Bronchial epithelial cell (primary cell): ENCODE measurements at places on chromosomes 1 and 21. TPM values are rescaled to one million over a fixed set of nuclear protein-coding genes. Genes with fewer than 3 reads are reported as not detected.

The LYPLA2 gene
- total RNA-seq = 41.9 and 42.6 TPM in 2 replicates

GRCh38 chr1:21868941-21869454 is 56.9 kb downstream of the LDLRAD2 start:
- no peak for DNase-seq

- DNase-seq = peak; percentile 65
Observed at GRCh38 chr1:85502625-85503083, 37.7 kb upstream of the DDAH1 start.

The RGS2 gene
- total RNA-seq = 29.5 and 79.9 TPM in 2 replicates

The TRIM63 gene
- total RNA-seq = 0.13 TPM in 1 of 2 replicates, not detected in the other

DNA sequence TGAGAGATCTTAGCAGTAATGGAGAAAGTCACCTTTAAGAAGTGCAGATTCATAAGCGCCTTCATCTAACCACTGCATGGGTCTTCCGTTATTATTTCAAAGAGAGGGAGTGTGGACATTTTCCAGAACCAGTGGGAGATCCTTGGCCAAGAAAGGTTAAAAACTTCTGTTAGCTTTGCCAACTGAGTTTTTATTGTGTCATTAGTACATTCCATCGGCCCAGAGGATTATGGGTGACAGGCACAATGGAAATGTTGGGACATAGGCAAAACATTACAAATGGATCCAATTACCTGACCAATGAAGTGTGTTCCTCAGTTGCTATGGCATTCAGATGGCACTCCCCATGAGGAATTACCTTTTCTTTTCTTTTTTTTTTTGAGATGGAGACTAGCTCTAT is 115.5 kb downstream of the PPIAL4G start:
- no peak for DNase-seq

The EXO1 gene
- total RNA-seq = 0.53 and 0.90 TPM in 2 replicates

- no peak for DNase-seq
Observed at GRCh38 chr1:88219521-88219920, 464.6 kb upstream of the PKN2 start.

DNA sequence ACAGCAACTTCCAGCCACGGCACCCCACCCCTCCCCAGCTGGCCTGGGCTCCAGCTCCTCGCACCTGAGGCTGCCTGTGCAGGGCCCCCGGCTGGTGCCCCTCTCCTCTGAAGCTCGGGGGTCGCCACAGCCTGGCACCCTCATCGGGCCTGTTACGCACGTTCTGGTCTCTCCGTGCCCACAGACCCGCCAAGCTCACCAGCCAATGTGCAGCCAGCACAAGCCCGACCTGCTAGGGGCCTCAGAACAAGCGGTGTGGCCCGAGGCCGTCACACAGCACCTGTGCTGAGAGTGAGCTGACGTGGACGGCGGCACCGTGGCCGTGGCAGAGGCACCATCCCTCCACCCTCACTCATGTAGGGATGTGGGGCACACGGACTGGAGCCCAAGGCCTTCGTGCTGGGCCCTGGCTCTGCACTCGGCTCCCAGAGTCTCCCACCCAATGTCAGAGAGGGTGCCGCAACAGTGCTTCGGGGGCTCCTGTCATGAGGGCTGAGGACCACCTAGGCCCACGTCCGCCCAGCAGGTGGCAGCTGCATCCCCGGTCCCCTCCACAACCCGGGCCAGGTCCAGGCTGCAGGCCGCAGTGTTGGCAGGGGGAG is 4.4 kb upstream of the SAMD11 start:
- DNase-seq = no peak

The BSND gene
- total RNA-seq = under 0.01 TPM in 1 of 2 replicates, not detected in the other

- no peak for DNase-seq
Observed at GRCh38 chr21:45543371-45543709, 1.1 kb upstream of the SLC19A1 start.

DNA sequence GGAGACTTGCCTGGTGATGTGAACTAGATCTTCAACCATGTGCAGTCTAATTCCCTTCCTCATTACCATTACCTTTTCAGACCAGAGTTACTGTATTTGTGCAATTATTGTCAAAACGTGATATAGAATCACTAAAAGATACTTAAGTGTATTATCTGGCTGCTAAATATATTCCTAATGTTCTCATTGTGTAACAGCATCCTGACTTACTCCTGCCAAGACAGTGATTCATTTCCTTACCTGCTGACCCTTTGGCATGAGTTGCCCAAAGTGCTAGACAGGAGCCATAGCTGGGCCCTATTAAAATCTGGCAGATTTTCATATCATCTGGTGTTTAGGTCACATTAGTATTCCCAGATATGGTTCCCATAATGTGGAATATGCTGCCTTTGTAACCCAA is 598.3 kb upstream of the CAMK1G start:
- peak; percentile 87 for DNase-seq

DNA sequence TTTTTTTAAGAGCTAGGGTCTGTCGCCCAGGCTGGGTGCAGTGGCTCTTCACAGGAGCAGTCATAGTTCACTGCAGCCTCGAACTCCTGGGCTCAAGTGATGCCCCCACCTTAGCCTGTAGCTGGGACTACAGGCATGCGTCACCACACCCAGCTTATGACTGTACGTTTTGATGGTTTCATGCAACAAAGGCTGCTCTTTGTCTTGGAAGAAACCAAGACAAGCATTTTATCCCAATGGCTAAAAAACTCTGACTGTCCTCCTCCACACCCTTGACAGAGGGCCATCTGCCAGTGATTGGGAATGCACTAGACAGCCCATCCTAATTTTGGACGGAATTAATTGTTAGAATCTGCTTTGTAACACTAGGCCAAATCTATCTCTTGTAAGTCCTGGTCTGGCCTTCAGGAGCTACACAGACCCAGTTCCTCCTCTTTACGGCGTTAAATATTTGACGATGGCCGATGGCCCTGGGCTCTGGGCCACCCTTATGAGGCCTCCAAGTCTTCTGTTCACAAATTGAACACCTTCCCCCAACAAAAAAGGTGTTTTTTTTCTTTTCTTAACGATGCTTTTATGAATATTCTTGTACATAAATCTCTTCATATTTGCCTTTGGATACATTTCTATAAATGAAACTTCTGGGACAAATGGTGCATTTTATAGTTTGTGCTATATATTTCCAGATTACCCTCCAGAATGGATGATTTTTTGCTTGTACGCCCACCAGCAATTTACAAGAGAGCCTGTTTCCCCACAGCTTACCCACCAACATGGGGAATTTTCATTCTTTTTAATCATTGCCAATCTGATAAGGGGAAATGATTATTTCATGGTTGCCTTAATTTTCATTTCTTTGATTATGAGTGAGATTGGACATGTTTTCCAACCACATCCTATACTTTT is 104.8 kb upstream of the SLC25A33 start:
- peak; percentile 46 for DNase-seq

The SIK1 gene
- 33.2 and 46.9 TPM in 2 replicates for total RNA-seq

- peak; percentile 54 for DNase-seq
Observed at GRCh38 chr1:181669246-181669645, 185.9 kb downstream of the CACNA1E start.

The EFCAB7 gene
- 3.2 and 4.4 TPM in 2 replicates for total RNA-seq

DNA sequence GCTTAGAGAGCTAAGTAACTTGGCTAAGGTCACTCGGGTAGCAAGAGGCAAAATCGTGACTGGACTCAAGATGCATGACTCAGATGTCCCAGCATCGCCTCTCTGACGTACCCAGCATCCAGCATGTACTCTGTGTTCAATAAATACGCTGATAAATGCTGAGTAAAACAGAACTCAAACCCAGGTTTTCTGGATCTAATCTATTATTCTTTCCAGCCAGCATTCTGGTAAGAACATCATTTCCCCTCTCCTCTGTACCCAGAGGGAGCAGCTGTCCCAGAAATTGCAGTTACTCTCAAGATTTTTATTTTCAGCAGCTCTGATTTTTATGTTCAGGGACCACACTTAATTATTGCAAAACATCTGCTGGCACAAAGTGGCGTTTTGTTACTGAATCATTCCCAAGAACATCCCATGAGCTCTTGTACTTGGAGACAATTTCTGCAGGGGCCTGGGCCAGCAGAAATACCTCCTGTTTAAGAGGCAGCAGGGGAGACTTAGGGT is 249.0 kb downstream of the PRDM2 start:
- no peak for DNase-seq

DNA sequence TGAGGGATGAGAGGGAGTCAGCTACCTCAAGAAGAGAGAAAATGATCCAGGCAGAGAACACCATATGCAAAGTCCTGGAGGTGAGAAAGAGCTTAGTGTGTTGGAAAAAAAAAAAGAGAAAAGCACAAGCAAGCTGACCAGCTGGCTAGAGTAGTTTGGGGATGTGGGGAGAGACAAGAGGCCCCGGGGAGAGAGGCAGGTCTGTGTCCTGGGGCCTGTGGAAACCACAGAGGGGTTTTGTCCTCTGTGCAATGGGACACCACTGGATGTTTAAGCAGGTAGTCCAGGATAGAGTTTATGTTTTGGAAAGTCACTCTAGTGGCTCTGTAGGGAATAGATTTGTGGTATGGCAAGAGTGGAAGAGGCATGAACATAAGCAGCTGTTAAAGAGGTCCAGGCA is 14.4 kb upstream of the CHI3L1 start:
- DNase-seq = no peak

DNA sequence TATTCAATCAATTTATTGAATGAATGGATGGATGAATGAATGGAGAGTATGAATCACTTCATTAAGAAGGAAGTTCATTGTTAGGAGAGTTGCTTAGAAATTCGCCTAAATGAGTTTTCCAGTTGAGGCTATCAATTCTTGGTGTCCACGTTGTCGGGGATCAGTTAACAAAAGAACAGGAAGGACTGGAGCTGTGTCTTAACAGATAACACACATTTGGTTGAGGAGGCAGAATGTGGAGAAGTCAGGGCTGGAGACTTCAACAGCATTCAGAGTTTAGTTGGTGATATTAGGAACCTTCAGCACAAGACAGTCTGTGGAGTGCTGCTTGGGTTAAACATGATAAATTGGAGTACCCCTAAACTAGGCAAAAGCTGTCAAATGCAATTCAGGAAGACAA is 33.7 kb downstream of the ZBTB18 start:
- DNase-seq = no peak

The CSDE1 gene
- total RNA-seq = 875 and 1,184 TPM in 2 replicates

GRCh38 chr1:17538010-17538409 is 1.5 kb upstream of the ARHGEF10L start:
- DNase-seq = no peak

GRCh38 chr21:32728848-32729247 is 1.0 kb upstream of the SYNJ1 start:
- DNase-seq = no peak

The DENND2D gene
- total RNA-seq = 23.7 and 24.3 TPM in 2 replicates

- no peak for DNase-seq
Observed at GRCh38 chr21:44365967-44366585, 12.7 kb downstream of the TRPM2 start.
